ENCODE measurements at places on chromosomes 6 and 20.

DNA sequence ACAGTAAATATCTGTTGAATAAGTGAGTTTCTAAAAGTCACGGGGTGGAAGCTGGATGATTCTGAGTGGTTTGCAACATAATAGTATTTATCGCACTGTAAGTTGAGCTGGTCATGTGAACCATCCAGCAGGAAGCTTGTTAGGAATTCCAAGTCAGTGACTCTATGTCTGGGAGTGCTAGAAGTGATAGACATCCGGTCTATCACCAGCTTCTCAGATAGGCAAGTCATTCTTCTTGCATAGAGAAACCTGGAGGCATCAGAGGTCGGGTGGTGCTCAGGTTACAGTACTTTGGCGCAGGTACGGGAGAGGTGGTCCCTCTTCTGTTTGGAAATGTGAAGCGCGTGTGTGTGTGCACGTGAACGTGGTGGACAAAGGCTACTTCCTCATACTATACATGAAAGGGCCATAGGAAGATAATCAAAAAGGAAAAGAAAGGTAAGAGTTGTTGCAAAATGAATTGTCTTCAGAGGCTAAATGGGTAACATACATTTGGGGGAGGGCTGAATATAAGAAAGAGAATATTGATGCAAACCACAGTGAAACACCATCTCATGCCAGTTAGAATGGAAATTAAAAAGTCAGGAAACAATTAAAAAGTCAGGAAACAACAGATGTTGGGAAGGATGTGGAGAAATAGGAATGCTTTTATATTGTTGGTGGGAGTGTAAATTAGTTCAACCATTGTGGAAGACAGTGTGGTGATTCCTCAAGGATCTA lies 299.3 kb upstream of the ZFP64 start:
- DNase-seq, result peak; percentile 91

- DNase-seq, result no peak
Observed at GRCh38 chr20:62545901-62546525, 70.2 kb upstream of the GATA5 start.

DNA sequence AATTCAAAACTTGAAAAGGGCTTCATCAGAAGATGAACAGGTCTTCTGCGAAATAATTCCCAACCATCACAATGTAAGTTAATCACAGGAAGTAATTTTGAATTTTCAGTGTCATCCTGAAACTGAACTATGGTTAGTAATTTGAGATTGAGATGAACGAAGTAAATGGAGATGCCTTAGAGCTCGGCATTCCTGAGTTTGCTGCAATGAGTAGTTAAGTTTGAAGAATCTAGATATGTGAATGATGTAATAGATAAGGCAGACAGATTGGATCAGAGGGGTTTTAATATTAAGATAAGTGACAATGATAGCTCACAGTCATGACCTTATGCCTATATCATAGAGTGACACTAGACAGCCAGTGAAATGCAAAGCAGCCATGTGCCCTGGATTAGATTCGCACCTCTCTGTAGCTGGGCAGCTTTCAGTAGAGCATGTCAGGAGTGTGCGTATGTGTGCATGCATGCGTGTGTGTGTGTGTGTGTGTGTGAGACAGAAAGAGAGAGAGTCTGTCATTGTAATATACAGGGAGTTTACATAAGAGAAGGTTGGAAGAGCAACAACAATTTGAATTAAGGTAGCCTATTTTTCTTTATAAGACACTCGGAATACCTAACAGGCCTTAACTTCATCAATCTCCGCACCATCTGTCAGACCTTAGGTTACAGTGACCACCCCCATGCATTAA lies 233.0 kb downstream of the GMPR start:
- DNase-seq, result no peak

DNA sequence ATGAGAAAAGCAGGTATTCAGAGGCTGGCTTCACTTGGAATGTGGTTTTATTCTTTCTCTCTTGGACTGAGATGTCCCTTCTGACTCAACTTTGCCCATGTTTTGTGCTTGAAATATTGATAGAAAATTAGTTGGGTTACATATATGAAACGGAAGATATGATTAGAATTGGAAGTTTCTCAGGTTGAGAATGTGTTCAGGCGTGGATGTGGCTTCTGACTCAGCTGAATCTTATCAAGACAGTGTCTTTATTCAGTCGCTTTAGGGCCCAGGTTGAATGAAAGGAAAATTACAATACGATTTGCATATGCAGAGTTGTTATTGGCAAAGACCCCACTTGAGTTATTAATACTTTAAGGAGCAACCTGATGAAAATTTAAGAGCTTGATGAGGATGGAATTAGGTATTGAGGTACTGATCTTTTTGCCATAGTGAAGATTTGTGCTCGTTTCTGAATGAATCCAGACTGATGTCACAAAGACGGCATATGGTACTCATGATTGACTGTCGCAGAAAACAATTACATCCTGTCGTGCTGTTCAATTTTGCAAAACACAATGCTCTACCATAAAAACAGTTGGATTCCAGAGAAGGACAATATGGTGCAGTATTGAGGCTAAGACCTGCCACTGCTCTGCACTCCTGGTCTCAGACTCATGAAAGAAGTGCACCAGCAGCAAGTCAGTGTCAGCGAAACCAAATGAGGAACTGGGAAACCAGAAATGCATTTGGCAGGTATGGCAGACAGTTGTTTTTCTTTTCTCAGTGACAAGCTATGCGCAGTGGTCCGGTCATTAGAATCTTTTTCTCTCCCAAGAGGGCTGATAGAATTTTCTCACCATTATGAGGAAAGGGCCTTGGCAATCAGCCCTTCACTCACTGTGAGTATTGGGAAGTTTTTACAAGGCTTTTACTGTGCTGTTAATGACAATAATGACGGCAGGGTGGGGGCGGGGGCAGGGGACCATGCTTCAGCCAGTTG lies 158.3 kb downstream of the DOK5 start:
- DNase-seq, result no peak

GRCh38 chr6:134247231-134247833 lies 70.6 kb downstream of the SGK1 start:
- no peak for DNase-seq

DNA sequence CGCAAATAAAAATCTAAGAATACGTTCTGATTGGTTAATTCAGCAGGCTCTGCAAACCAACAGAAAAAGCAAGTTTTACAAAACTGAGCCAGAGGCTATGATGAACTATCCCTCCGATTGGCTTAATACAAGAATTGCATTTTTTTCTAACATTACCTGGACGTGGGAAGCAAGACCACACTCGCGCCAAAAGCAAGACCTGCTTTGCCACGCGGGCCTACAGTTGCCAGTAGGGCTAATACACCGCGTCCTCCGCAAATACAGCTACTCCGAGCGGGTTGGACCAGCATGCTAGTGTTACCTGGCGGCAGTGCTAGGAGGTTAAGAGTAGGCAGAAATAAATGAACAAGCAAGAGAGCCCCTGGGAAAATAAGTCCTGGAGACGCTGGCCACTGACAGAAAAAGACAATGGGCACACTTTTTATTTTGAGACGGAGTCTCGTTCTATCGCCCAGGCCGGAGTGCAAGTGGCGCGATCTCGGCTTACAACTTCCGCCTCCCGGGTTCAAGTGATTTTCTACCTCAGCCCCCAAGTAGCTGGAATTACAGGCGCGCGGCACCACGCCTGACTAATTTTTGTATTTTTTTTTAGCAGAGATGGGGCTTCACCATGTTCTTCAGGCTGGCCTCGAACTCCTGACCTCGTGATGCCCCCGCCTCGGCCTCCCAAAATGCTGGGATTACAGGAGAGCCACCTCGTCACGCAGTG lies 131.9 kb upstream of the BTN3A2 start:
- no peak for DNase-seq

GRCh38 chr6:28402197-28402596 lies 2.6 kb upstream of the ZSCAN12 start:
- no peak for DNase-seq

GRCh38 chr6:119182875-119183274 lies 104.4 kb upstream of the FAM184A start:
- DNase-seq, result no peak

- no peak for DNase-seq
Observed at GRCh38 chr20:48332555-48332954, 495.2 kb downstream of the PREX1 start.

DNA sequence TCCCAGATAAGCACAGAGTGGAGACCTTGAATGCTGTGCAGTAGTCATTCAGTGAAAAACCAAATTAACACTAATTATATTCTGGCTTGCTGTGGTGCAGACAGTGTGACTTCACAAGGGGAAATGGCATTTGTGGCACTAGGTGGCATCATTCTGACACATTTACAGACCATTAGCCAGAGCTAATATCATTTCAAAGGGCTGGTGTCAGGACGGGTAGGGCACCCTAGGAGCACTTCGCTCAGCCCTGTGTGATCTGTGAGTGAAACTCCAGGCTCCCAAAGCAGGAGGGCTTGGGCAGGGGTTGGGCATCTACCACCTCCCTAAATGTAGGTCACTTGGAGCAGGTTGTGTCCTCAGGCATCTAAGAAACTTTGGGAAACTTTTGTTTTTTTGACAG lies 555.8 kb downstream of the PKHD1 start:
- no peak for DNase-seq

GRCh38 chr6:137708481-137708880 lies 158.6 kb upstream of the TNFAIP3 start:
- no peak for DNase-seq

GRCh38 chr20:8809107-8809953 lies 259.6 kb upstream of the PLCB4 start:
- no peak for DNase-seq

Measured in urothelium cell line (cell line).